ENCODE measurements at places on chromosomes 3 and 15. TPM values are rescaled to one million over a fixed set of nuclear protein-coding genes. Genes with fewer than 3 reads are reported as not detected.

- DNase-seq, result no peak
Observed at GRCh38 chr15:92118936-92119325, 265.4 kb downstream of the SLCO3A1 start.

- DNase-seq, result peak; percentile 26
Observed at GRCh38 chr3:24963762-24964625, 464.1 kb upstream of the RARB start.

Gene LRRK1
- 25.0 TPM for total RNA-seq

- no peak for DNase-seq
Observed at GRCh38 chr15:69568173-69569009, 115.8 kb downstream of the RPLP1 start.

DNA sequence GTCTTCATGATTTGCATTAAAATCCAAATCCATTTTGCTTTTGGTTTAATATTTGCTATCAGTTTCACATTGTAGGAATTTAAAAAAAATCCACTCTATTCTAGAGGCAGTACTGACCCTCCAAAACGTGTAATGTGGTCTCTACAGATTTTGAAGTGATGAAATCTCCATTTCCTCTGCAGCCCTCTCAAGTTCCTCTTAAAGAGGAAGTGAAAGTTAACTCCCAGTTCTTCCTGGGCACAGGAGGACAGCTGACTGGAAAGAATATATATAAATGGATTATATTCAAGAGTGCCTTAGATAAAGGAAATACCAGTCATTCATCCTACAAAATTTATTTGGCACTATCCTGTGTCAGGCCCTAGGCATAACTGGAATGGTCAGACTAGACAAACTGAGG, 83.5 kb upstream of the PLCL2 start:
- no peak for DNase-seq

Gene PIERCE2
- total RNA-seq, result 0.86 TPM

- peak; percentile 21 for DNase-seq
Observed at GRCh38 chr15:46525984-46526725, 891.3 kb downstream of the SQOR start.

Gene CMTM6
- total RNA-seq, result 38.6 TPM

GRCh38 chr3:11522953-11523571, 120.7 kb downstream of the VGLL4 start:
- DNase-seq, result no peak

GRCh38 chr3:23238578-23238977, 35.5 kb downstream of the UBE2E2 start:
- DNase-seq, result no peak

GRCh38 chr3:157931517-157931916, 174.7 kb downstream of the SHOX2 start:
- DNase-seq, result no peak

Gene SCN5A
- not detected for total RNA-seq

DNA sequence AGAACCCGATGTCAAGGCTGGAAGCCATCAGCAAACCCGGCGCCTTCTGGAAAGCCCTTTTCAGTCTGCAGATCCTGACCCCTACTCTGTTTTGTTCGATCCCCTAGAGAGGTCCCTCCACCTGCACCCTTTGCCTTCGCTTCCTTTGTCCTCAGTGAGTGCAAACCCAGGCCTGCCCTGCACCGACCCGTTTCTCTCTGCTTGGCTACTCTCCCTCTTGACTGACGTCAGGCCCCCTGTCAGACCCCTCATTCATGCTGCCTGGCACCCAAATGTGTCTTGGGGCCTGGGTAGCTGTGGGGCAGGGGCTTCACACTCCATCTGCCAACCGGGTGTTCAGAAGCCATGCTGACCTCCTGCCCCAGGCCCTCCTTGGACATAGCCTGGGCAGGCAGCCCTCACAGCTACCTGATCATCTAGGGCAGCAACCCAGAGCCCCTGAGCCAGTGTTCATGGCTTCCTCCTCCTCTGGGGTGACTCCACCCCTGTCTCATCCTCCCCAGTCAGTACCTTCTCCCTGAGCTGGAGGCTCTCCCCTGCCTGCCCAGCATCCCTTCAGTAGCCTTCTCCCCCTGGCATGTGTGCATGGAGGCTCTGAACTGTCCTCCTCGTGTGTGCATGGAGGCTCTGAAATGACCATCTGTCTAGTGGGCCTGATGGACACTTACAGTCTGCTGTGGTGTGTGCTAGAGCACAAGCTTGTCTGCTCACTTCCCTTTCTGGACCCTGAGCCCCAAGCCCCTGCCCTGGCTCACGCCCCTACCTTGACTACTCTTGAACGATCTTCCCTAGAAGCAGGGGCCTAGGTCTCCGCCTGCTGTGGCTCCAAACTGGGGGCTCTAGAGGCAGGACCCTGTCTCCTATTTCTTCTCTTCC, 69.4 kb downstream of the EXOG start:
- no peak for DNase-seq
